ENCODE measurements at places on chromosomes 5 and 9. TPM values are rescaled to one million over a fixed set of nuclear protein-coding genes. Genes with fewer than 3 reads are reported as not detected.
A peak's percentile ranks its signal among the peaks of the same experiment; 100 is the strongest.

CCL28 gene
- not detected for total RNA-seq

COL27A1 gene
- total RNA-seq, result 8.2 TPM

PTPN3 gene
- 7.8 TPM for total RNA-seq

RNF224 gene
- 0.86 TPM for total RNA-seq

CD72 gene
- 0.12 TPM for total RNA-seq

MSMP gene
- total RNA-seq, result not detected

ANXA1 gene
- 920 TPM for total RNA-seq

SPATA31C1 gene
- not detected for total RNA-seq

DNA sequence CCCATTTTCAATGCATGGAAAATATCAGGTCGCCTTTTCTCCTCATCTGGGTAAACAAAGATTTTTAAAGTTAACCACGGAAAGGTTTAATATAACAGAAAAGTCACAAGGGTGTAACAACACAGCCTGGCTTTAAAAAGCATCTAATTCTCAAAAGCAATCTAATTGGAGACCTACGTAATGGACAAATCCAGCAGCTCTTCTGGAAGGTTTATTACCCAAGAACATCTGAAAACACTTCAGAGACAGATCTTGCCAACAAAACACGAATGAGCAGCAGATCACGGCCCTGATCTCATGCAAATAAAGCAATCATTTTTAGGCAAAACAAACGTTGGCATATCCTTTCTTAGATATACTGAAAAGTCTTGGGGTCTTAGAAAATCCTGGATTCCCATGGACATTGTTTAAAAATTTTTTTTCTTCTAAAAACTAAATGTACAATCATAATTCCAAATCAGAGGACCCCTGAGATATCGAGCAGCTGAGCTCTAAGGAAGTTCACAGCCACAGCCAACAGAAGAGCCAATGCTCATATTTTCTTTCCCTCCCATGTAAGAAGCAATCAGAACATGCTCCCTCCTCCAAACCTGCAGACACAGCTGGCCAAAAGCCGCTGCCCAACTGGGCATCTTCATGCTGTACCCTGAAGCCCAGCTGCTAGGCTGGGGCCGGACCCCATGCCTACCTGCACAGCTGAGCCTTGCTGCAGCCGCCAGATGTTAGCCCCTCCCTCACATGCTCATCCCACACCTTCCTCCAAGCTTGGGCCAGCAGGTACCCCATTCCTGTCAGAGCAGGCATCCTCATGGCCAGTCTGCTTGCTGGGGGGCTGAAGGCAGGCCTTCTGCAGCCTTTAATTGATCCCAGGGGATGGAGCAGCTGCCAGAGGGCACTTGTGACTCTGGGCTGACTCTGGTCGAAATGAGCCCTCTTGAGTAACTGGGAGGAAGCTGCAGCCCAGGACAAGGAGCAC lies 11.2 kb downstream of the ANKS6 start:
- DNase-seq, result no peak

DNA sequence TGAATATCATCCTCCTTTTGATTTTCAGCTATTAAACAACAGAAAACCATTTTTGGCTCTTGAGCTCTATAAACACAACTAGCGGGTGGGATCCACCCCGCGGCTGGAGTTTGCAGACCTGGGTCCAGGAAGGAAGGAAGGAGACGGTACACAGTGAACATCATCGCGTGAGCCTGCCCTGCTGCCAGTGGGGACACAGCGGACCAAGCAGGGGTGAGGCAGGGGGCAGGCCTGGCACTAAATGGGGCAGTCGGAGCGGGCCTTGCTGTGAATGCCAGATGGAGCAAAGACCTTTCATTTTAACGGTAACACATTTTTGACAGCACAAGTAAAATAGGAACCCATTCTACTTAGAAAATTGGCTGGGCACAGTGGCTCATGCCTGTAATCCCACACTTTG lies 14.4 kb downstream of the TSPAN17 start:
- DNase-seq, result no peak

DNA sequence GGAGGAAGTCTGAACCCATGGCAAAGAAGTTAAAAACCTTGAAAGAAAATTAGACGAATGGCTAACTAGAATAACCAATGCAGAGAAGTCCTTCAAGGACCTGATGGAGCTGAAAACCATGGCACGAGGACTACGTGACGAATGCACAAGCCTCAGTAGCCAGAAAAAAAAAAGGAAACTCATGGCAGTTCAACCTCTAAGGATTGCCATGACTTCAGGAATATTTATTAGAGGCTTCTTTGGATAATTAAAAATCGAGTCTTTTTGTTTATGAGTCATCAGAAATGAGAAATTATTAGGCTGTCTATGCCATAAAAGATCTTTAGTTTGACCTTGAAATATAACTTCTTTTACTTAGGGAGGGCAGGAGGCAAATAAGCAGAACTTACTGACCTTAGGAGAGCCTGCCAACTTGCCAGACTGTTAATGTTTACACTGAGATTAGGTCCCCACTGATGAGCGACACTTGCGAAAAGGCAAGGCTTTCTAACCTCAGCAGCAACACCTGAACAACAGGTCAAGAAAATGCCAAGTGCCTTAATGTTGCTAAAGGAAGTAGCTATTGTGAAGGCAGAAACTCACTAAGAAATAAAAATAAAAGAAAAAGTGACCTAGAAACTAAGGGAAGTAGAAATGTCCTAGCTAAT lies 55.2 kb upstream of the TUSC1 start:
- no peak for DNase-seq

DNA sequence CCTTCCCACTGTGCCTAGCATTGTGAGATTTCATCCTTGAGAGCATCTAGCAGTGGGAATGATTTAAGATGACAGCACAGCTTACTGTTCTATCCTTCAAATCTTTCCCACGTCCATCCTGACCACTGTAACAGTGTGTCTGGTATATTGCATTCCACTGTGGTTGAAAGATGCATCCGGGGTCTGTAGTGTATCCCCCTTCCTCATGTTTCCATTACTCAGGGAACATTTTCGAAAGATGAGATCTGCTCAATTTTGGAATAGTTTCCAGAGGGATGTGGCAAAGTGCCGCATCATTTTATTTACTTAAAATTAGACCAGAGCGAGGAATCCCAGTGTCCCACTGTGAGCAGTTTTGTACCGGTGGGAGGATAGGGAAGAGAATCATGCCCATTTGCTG lies 407.1 kb upstream of the PAPPA start:
- DNase-seq, result no peak

- no peak for DNase-seq
Observed at GRCh38 chr5:174325961-174326360, 280.5 kb downstream of the NSG2 start.

- DNase-seq, result no peak
Observed at GRCh38 chr5:2259494-2260107, 376.9 kb upstream of the IRX4 start.

GRCh38 chr5:137615171-137615775 lies 116.1 kb upstream of the SPOCK1 start:
- DNase-seq, result no peak

DNA sequence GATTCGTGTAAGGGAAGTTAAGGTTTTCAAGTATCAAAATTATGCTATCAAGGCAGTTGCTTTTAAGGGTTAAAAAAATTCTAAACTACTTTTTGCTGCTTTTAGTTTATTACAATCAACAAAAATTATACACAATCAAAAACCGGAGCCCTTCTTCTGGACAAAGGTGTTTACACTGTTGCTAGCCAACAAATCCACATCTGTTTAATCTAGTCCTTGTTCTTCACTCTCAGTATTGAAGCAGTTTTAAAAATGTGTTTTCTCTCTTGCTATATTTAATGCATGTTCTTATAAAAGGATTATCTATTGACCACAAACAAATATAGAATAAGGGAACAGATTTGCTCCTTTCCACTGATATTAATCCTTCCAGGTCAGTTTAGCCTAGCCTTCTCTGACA lies 2.5 kb downstream of the FEM1C start:
- no peak for DNase-seq

DNA sequence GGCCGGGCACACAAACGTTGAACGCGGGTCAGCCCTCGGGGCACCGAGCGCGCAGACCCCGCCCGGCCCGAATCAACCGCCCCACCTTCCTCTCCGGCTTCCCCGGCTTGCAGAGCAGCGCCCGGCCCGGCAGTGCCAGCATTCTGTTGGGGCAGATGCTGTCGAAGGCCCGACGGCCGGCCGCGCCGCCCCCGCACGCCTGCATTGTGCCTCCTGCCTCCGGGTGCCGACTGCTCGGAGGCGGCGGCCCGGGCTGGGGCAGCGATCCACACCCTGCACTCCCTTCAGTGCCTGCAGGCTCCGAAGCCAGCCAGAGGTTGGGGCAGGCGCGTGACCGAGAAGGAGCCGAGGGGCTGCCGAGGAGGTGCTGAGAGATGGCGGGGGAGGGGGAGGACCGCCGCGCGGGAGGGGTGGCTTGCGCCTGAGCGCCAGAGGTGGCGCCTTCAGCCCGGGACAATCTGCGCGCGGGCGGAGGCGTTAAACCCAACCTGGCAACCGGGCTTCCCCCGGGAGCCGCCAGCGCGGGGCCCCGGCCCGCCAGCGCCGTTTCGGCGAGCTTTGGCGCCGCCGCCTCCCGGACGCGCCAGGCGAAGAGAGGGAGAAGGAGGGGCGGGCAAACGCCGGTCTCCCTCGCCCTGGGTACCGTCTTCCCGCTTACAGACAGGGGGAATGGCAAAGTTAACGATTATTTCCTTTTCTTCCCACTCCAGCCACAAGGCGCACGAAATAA lies at the start of gene MCIDAS:
TSS of gene MCIDAS (minus strand) at position 382 of the 730 bp plus-strand sequence. CDS start at position 205, 177 bp downstream.
- peak; percentile 57 for DNase-seq

- DNase-seq, result no peak
Observed at GRCh38 chr9:97852001-97852398, 1.0 kb upstream of the FOXE1 start.

GRCh38 chr5:128546658-128547281 lies 8.7 kb upstream of the FBN2 start:
- no peak for DNase-seq

DNA sequence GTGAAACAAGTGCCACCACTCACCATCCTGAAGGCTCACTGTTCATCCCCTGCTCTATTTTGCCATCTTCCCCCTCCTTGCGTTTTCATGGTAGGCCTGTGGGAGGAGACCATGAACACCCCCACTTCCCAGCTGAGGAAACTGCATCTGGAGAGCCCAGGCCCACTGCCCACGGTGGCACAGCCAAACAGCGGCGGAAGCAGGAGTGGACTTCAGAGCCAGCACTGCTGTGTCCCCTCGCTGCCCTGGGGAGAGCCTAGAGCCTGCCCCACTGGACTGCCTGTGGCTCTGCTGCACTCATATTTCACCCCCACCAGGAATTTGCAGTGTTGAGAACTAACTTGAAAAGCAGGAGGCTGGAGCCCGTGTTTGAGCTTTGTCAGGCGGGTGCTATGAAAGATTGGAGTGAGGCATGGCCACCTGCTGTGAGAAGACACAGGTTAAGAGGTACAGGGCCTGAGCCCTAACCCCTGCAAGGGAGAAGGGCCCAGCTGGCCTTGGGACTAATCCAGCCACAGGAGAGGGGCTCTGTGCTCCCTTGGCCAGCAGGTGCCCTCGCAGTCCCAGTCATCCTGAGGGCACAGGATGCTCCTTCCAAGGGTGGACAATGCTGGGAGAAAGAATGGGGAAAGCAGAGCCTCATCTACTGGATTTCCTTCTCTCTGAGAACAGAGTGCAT lies 79.0 kb downstream of the MACROH2A1 start:
- no peak for DNase-seq

DNA sequence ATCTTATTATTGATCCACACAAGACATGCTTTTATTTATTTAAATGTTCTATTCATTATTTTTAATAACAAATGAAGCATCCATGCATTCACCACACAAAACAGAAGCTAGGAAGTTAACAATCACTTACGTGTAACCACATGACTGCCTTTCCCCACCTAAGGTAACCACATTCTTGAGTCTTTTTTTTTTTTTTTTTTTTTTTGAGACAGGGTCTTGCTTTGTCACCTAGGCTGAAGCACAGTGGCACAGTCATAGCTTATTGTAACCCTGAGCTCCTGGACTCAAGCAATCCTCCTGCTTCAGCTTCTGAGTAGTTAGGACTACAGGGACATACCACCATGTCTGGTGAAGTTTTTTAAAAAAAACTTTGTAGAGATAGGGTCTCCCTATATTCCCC lies 133.0 kb downstream of the DOCK2 start:
- DNase-seq, result no peak

DNA sequence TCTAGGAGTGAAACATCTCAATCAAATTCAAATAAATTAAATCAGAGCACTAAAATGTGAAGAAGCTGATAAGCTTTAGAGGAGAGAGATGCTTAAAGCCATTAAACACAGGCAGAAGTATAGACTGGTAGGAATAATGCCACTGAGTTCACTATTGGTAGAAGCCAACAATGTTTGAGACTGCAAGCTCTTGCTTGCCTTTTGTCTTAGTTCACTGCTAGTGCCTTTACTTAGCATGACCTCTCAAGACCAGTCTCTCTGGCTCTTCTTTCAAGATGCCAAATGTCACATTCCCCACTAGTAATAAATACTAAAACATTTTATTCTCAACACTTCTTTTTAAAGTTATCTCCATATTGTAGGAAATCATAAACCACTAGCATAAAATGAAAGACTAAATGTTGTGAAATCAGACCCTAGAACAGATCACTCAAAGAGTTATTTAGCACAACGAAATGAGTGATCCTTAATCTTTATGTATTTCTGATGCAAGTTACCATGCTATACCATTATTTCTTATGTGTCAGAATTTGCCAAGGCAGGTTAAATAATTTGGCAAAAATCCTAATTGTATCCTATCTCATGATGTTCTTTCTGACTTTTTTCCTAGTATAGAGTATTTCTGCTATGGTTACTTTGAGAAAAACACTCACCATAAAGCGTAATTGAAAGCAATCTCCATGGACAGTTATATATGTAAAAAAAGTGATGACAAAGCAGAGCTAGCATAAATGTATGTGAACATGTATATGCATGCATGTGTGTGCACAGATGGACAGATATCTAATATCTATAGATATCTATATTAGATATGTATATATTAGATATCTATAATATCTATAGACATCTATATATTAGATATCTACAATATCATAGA lies 57.5 kb downstream of the PJA2 start:
- DNase-seq, result no peak

- DNase-seq, result no peak
Observed at GRCh38 chr9:124453586-124454191, 3.4 kb downstream of the ADGRD2 start.

GRCh38 chr5:102932781-102933180 lies 177.7 kb downstream of the PAM start:
- DNase-seq, result no peak

Data from A172 (cell line).